Cerebellum (tissue), 4 donors: ENCODE measurements at places on chromosomes 1 and 21. TPM values are rescaled to one million over a fixed set of nuclear protein-coding genes. Genes with fewer than 3 reads are reported as not detected.

DNA sequence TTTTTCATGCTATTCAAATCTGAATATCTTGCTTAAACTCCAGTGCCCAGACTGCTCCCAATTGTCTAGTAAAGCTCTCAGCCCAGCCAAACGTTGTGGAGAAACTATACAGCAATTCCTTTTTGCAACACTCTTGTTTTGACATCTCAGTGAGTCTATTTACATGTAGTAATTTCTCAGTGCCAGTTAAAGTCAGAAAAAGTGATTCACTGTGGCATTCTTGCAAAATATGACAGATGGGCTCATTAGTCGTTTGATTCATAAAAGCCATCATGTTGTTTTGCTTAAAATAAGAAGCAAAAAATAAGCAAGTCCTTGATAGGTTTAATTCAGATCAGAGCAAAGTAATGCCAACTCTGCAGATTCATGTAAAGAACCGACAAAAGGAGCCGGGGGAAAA, 20.7 kb upstream of the TMPRSS15 start:
- DNase-seq: no peak

- DNase-seq: no peak
Measured at GRCh38 chr1:101040666-101041065, 15.1 kb upstream of the DPH5 start.

GRCh38 chr1:147545133-147545532, 3.8 kb downstream of the BCL9 start:
- no peak for DNase-seq

DNA sequence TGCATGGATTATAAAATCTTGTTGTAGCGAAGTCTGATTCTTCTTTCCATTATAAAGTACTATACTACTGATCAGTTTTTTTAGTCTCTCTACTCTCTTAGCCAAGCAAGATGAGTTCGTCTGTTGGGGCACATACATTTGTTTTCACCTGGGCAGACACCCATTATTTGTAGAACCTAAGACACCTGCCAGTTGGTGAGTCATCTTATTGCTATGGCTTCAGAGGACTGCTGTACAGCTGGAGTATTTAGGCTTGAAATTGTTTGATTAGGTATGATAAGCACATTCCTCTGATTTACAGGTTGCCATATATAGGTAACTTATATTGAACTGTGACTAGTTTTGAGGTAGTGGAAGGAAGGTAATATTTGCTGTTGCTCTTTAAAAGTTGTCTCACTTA, 17.2 kb downstream of the RBM15 start:
- no peak for DNase-seq

DNA sequence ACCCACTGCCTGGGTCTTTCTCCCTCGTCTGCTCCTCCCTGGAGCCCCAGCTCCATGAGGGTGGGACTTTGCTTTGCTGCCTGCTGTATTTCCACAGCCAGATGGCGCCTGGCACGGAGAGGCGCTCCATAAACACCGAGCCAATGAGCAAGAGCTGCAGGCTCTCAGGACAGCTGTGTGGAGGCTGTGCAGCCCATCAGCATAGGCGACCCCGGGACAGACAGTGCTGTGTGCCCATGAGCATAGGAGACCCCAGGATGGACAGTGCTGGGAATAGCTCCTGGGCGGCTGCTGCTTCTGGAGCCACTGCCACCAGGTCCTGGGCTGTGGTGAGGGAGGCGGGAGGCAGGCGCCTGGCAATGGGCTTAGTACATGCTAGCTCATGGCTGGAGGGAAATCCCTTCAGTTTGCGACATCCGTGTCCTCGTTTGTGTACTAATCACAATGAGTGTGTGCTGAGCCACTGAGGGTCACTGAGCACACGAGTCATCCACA, 29.2 kb downstream of the CEP104 start:
- no peak for DNase-seq

DNA sequence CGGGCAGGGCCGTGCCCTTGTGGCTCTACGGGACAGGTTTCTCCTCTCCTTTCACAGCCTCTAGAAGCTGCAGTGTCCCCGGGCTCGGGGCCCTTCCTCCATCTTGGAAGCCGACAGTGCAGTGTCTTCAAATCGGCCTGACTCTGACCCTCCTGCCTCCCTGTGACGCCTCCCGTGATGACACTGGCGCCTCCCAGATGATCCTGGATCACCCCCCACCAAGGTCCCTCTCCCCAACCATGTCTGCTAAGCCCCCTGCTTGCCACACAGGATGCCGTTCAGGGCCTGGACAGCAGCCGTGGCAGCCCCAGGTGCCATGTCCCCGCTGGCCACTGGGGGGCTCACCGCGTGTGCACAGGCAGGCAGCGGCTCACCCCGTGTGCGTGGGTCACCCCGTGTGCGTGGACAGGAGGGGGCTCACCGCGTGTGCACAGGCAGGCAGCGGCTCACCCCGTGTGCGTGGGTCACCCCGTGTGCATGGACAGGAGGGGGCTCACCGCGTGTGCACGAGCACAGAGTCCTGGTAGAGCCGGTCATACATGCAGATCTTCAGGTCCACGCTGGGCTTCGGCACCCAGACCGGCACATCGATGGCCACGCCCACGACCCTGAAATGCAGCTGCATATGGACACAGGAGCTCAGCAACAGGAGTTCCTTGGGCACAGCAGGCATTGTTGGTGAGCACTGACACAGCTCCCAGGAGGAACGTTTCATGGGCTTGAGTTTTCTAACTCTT, 24.9 kb upstream of the TMEM52 start:
- DNase-seq: peak; percentile 69

GRCh38 chr1:116817582-116818064, 63.4 kb downstream of the CD2 start:
- DNase-seq: no peak

DNA sequence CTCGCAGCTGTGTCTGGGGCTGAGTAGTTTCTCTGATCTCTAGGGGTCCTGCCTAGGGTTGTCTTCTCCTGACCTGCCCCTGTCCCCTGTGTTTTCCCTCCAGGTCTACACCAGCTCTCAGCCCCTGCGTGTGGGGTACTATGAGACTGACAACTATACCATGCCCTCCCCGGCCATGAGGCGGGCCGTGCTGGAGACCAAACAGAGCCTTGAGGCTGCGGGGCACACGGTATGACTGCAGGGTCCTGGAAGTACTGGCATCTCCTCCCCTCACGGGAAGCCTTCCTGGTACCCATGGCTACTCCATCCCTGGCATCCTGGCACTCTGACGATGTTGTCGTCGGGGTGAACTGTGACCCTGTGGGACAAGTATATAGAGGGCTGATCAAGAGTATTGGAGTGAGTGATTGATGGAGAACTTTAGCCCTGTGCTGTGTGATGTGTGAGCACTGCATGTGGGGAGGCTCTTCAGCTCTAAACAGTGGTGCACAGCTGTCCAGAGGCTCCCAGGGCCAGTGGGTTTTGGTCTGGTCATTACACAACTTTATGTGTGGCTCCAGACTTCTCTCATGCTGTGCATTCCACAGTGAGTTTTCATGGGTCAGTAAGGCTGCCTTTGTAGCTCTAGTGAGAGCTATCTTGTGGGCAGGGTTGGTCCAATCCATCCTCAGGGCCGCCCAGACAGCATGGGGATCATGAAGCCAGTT, 14.4 kb downstream of the FAAH start:
- no peak for DNase-seq

GRCh38 chr1:119656410-119656955, 8.4 kb upstream of the ZNF697 start:
- DNase-seq: no peak

- DNase-seq: no peak
Measured at GRCh38 chr1:156434989-156435544, 65.5 kb downstream of the MEF2D start.

DNA sequence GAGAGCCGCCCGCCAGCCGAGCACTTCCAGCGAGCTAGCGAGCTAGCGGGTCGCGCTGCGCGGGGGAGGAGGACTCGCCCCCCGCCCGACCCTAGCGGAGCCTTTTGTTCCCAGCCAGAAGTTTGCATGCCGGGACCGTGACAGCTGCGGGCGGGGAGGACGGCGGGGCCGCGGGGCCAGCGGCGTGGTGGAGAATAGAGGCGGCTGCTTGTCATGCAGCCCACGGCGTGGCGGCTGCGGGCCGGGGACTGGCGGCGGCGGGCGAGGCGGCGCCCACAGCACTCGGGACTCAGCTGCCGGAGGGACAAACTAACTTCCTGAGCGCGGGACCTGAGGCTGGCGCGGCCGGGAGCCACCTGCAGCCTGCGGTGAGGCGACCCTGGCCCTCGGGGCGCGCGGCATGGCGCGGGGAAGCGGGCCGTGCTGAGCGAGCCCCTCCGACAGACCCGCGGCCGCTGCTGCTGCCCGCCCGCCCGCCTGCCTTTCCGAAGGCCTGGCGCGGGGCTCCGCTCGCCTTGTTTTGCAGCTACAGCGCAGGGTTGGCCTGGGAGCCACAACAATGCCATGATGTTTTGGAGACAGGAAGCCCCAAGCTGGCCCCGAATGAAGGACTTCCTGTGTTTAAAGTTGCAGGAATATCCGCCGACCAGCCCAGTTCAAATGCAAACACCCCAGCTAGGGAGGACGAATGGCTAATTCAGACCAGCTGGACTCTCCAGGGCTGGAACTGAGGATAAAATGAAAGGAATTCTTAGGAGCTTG, 82.2 kb upstream of the BMP8A start:
- no peak for DNase-seq

DNA sequence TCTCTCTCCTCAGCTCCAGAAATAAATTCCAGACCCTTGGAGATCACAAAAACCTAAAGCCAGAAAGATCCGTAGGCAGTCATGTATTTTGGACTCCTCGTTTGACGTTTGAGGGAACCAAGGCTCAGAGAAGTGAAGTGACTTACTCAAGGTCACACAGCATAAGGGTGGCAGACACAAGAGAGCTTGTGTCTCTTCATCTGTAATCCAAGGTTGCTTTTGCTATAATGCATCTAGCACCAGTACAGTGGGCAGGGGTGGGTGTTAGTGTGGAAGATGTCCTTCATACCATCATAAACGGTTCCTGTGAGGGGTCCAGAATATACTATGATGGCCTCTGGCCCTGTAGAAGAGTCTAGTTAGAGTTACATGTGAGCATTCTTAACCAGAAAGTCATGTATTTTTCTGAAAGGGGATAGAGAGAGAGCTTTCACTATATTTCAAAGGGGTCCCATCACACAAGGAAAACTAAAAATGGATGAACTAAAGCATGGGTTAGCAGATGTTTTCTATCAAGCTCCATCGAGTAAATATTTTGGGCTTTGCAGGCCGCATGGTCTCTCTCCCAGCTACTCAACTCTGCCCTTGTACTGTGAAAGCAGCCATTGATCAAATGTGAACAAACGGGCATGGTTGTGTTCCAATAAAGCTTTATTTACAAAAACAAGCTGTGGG, 144.9 kb downstream of the TOMM20 start:
- no peak for DNase-seq

The HSD3B1 gene
- total RNA-seq: not detected

The FCRL4 gene
- not detected for total RNA-seq

The SMIM1 gene
- 1.7 TPM for total RNA-seq

The HOOK1 gene
- 17.2 TPM for total RNA-seq

The TMEM52 gene
- total RNA-seq: 0.82 TPM

The S100A2 gene
- not detected for total RNA-seq

The CCDC30 gene
- total RNA-seq: 22.2 TPM
